ENCODE measurements at places on chromosomes 12 and 14.

DNA sequence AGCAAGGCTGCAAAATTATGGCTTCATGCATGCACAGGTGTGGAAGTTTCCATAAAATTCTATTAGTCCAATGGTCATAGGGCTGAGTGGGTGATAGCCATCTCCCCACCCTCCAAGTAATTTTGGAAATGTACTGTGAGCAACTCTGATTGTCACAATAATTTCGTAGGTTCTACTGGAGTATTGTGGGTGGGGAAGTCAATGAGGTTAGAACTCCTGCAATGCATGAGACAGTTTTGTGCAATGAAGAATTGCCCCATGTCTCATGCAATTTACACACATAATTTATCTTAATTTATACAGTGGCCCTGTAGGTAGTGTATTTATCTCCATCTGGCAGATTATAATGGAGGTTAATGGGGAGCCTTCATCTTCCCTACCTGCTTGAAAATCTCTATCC, 20.5 kb downstream of the IFNG start:
- DNase-seq: no peak

DNA sequence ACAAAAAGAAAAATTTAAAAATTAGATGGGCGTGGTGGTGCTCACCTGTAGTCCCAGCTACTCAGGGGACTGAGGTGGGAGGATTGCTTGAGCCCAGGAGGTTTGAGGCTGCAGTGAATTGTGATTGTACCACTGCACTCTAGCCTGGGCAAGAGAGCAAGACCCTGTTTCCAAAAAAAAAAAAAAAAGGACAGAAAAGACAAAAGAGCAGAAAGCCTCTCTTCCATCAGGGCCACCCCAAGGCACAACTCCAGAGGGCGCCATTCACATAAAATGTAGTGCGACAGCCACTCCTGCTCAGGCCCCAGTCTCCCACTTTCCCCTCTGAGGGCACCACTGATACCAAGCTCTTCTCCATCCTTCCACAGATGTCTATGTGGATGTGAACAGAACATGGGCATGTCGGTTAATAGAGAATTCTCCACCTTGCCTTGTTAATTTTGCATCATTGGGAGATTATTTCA, 41.8 kb downstream of the DGLUCY start:
- no peak for DNase-seq

- DNase-seq: no peak
Observed at GRCh38 chr12:9346866-9347327, 138.7 kb upstream of the PZP start.

GRCh38 chr14:32404784-32405573, 75.9 kb downstream of the AKAP6 start:
- DNase-seq: no peak

DNA sequence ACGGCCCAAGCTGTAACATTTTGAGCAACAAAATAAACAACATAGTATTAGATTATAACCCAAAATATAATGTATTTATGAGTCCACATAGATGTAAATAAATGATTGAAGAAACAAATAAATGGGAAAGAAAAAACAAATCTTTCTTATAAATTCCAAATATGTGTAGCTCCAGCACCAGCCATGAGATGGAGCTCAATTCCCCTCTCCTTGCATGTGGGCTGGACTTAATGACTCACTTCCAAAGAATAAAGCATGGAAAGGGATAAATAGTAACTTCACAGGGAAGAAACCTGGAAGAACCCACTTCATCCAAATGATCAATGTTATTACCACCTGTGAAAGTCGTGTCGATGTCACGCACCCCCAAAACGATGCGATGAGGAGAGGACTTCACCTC, 158.8 kb downstream of the RPAP3 start:
- no peak for DNase-seq

DNA sequence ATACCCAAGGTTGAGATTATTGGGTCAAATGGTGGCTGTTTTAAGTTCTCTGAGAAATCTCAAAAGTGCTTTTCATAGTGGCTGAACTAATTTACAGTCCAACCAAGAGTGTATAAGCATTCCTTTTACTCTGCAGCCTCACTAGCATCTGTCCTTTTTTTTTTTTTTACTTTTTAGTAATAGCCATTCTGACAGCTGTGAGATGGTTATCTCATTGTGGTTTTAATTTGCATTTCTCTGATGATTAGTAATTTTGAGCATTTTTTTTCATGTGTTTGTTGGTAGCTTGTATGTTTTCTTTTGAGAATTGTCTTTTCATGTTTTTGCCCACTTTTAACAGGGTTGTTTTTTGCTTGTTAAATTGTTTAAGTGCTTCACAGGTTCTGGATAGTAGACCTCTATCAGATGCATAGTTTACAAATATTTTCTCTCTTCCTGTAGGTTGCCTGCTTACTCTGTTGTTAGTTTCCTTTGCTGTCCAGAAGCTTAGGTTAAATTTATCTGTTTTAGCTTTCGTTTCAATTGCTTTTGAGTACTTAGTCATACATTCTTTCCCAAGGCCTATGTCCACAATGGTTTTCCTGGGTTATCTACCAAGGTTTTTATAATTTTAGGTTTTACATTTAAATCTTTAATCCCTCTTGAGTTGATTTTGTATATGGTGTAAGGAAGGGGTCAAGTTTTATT, 881.3 kb upstream of the SEL1L start:
- DNase-seq: no peak
